Activated CD8-positive, alpha-beta memory T cell treated with anti-CD3 and anti-CD28 coated beads, Interleukin-2, amount 10 ng/mL, durations not matched to agents 7 days and 5 days (primary cell): ENCODE measurements at places on chromosomes 7 and 10.

DNA sequence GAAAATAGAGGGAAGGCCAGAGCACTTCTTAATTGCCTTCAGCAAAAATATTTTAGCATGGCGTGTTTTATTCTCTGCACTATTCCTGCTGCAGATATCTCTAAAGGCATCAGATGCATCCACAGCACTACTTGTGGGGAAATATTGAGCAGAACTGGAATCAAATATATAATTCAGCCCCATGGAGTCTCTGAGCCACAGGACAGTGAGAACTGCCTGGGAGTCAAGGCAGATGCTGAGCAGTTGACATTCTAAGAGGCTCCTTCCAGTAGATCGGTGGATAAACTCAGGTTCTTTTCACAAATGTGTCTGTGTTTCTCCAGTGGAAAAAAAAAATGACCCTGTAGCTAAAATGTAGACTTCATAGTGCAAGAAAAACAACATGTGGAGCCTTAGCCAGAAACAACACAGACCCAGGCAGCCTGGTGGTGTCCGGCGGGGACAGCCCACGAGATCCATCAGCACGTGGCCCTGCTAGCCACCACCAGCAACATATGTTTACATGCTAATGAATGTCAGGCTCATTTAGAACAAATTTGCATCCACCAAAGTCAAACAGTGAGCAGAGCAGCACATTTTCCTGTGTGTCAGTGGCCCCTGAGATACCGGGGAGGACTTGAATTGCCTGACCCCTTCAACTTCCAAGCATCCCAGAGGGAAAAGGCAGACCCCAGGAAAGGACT is 123.3 kb upstream of the PFKP start:
- no peak for DNase-seq

DNA sequence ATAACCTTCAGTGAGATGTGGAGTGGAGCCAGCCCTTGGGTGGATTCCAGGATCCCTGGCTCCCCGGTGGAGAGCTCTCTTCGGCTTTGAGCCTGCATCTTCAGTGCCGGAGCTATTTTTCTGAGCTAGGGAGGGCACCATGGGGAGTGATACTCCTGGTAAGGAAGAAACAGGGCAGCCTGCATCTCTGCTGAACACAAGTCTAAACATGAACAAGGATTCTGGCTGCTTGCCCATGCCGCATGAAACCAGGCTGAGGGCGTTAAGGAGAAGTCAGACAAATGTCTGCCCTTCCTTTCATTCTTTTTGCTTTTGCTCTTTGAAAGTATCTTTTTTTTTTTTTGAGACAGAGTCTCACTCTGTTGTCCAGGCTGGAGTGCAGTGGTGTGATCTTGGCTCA is 60.4 kb downstream of the EVX1 start:
- DNase-seq, result no peak

- DNase-seq, result no peak
Observed at GRCh38 chr10:15035385-15036301, 8.1 kb upstream of the OLAH start.

DNA sequence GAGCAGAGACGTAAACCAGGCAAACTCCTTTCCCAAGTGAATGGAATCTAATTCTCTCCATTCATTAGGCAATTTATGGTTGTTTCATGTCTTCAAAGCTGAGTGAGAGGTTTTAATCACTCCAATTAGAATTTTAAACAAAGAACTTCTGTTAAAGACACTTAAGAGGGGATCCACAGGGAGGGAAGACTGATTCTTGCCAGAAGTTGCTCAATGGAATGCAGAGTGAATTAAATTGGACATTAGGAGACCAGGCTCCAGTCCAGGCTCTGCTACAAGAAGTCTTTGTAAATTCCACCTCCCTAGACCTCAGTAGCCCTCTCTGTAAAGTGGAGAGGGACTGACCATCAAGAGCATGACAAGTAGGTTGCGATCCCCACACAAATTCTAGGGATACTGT is 130.7 kb upstream of the TMEM72 start:
- no peak for DNase-seq

DNA sequence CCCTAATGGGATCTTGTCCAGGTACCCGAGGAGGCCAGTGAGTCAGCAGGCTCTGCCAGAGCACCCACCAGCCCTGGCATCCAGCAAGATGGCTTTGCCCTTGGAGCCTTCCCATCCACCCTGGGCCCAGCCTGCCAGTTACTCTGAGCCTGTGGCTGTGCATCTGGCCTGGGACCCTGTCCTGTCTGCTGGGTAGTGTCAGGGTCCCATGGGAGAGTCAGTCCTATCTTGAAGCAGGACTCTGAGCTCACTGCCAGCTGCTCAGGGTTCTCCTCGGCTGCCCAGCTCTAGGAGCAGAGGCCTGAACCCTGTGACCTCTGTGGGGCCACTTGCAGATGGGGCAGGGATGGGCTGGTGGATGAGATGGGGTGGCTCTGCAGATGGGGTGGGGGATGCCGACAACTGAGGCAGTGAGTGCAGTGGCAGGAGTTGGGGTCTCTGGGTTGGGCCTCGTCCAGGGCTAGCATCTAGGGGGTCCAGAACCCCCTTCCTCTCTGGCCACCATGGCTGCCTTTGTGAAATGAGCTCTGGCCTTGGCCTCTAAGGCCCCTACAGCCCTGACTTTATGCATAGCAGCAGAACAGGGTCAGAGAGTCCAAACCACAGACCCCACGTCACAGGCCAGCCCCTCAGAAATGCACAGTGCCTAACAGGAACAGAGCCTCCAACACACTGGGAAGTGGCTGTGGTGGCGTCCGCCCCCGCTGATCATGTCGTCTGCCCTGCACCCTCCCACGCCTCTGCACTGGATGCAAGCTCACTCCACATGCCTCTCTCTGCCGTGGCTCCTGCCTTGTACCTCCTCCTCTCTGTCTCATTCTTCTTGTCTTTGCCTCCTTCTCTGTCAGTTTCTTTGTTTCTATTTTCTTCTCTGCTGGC is 88.1 kb upstream of the RET start:
- peak; percentile 43 for DNase-seq

DNA sequence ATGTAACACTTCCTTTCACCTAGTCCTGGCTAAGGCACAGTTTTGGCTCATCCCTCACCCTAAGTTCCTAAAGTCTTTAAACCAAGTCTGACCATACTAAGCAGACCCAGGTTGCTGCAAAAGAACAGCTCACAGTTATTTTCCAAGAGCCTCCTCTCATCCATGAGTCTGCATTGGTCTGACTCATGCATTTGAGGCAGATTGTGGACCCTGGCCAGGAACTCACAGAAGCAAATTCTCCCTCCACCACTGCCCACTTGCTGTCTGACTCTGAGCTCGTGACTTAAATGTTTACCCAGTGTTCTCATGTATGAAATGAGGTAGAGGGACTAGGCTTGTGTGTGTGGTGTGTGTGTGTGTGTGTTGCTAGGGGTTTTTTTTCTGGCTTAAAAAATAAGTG is 1272.8 kb downstream of the TYW1 start:
- no peak for DNase-seq

DNA sequence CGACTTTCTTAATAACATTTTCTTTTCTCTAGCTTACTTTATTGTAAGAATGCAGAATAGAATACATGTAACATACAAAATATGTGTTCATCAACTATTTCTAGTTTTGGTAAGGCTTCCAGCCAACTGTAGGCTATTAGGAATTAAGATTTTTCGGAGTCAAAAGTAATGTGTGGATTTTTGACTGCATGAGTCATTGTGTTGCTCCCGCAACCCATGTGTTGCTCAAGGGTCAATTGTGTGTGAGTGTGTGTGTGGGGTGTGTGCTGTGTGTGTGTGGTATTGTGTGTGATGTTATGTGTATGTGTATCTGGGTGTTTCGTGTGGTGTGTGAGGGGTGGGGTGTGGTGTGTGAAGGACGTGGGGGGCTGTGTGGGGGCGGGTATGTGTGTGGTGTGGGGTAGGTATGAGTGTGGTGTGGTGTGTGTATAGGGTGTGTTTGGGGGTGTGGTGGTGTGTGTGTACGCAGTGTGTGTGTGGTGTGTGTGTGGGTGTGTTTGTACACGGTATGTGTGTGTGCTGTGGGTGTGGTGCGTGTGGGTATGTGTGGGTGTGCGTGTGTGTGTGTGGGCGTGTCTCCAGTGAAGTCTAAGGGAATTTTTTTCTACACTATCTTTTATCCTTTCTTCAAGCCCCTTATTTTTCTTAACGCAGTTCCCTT is 60.5 kb downstream of the RSU1 start:
- DNase-seq, result no peak
